ENCODE measurements at places on chromosomes 1 and 21.

GRCh38 chr1:214808845-214809460 is 206.0 kb downstream of the CENPF start:
- DNase-seq, result no peak

- no peak for DNase-seq
Measured at GRCh38 chr1:25146451-25146855, 85.8 kb downstream of the SYF2 start.

DNA sequence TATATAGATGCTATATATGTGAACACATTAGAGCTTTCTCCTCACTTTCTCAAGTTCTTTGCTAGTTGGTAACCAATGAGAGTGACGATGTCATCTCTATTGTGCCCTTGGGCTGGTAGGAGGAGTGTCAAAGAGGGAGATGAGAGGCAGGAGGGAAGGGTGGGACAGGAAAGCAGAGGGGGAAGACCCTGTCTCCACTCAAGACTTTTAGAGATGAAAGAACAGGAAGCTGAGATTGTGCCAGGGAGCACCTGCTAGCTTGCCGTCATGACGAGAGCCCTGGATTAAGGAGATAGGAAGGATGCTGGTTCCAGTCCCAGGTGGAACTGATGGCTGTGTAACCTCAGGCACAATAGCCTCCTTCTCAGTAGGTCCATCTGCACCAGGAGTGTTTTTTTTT is 16.7 kb downstream of the CNR2 start:
- no peak for DNase-seq

DNA sequence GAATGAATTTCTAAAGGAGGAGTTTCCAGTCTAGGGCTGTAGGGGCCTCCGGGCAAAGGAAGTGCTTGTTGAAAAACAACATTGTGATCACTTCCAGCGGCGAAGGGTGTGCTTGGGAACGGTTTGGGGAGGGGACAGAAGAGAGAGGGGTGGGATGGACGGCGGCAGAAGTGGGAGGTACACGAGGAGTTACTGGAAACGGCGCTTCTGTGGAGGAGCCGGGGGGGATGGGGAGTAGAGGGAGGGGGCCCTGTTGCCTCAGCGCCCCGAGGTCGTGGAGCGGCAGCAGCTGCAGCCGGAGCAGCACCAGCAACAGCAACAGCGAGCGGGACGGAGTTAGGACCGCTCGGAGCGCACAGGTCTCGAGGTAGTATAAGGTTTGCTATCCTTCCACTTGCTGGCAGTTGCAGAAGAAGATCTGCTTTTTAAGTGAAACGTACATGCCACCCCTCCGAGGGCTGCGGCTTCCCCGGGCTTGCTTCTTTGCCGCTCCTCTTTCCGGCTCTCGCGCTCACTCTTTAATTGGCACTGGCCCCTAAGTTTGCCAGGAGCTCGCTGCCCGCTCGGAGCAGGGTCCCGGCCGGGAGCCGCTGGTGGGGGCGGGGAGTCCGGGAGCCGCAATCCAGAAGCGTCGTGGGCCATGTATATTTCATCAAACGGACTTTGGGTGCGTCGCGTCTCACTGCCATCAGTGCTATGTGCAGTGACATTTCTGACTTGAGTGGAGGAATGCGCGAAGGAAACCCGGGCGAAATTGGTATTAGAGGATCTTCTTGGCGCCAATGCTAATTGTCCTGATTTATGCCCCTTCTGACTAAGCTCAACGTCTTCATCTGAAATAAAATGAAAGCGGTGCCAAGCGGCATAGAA is 771 bp upstream of the NTNG1 start:
- no peak for DNase-seq

GRCh38 chr1:184616504-184616903 is 138.2 kb downstream of the EDEM3 start:
- no peak for DNase-seq

DNA sequence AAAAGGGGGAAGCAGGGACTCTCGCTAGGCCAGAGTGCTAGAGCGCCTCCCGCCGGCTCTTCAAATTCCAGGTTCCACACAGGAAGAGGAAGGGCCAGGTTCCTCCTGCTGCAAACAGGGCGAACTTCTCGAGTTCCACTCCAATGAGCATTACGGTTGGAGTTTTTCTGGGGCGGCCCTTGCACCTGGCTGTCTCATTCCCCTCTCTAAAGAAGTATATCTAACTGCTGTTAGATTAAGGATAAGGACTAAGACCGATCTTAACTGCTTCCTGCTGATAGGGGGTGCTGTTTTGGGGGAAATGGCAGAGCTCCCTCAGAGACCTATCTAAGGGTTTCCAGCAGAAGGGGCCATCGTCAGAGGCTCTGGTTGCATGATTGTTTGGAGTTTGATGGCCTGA is 138.0 kb downstream of the RABGAP1L start:
- DNase-seq, result no peak

GRCh38 chr1:57489358-57490036 is 65.6 kb upstream of the DAB1 start:
- no peak for DNase-seq

DNA sequence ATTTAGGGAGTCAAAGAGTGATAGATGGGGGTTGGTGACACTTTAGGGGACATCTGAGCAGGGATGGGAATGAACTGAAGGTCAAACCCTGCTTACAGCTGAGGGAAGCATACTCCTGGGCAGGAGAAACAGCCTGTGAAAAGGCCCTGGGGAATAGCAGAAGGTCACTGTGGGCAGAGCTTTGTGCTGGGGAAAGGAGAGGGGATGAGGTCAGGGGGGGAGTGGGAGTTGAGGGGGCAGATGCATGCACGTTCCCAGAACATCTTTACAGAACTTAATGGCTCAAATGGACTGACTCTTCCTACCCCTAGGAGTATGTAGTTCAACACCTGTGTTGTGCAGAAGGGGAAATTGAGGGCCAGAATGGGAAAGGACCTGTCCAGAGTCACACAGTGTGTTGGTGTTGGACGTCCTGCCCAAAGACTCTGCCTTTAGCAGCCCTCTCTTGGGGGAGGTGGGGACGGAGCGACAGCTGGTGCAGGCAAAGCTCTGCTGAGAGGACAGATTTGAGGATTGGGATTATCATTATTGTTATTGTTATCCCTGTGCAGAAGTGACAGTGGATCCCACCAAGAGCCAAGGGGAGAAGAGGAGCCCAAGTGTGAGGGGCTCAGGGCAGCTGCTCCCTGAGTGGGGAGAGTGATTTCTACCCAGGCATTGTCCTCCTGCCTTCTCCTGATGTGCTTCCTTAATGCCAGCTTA is 116.5 kb downstream of the PTPRU start:
- no peak for DNase-seq

GRCh38 chr21:39095681-39096080 is 87.6 kb downstream of the PSMG1 start:
- DNase-seq, result no peak

DNA sequence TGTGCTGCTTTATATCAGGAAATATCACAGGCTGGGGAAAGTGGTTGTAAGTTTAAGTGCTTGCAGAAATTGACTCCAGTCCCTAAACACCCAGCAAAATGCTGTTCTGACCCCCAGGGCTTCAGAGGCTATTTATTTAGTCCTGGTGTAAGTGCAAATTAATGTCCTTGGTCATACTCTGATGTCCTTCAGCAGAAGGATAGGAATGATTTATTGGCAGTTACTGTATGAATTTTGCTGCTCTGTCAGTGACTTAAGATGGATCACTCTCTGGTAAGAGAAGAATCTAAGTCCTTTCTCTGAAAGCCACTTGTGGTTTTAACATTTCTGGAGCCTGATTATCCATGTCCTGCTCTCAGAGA is 21.9 kb downstream of the FAM20B start:
- no peak for DNase-seq

All from stimulated activated naive CD4-positive, alpha-beta T cell (primary cell).